ENCODE measurements at places on chromosomes 5 and 9. TPM values are rescaled to one million over a fixed set of nuclear protein-coding genes. Genes with fewer than 3 reads are reported as not detected.

- peak; percentile 68 for DNase-seq
Measured at GRCh38 chr9:91421971-91422757, 1.5 kb downstream of the NFIL3 start.

DNA sequence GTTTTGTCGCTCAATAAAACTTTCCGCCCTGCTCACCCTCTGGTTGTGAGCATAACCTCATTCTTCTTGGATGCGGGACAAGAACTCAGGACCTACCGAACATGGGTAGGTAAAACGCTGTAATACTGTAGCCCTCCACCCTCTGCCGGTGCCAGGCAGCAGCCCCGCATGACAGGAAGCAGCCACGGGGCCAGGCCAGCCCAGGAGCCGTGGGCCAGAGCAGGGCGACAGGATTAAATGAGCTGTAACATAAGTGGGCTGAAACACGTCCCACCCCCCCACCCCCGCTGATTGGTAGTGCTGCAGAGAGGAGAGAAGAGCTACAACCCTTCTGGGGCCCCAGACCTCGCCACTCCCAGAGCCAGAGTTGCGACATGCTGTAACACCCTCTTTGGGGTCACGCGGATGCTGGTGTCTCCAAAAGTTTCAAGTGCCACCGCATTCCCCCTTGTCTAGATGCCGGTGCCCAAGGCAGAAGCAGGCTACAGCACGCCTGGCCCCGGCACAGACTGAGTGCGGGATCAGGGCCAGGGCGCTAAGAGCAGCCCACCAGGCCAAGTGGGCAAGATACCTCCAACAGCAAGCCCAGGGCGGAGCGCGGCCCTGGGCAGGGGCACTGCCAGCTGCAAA, 81.8 kb downstream of the FBXW11 start:
- no peak for DNase-seq

GRCh38 chr5:137858954-137859353, 8.7 kb upstream of the MYOT start:
- no peak for DNase-seq

- DNase-seq = peak; percentile 92
Measured at GRCh38 chr5:74895906-74896305, 29.7 kb upstream of the FAM169A start.

PLPP7 gene
- total RNA-seq = 8.2 TPM

LTC4S gene
- 7.1 TPM for total RNA-seq

NIPAL4 gene
- total RNA-seq = 0.18 TPM

FYB1 gene
- total RNA-seq = not detected
